Activated CD4-positive, alpha-beta T cell treated with anti-CD3 and anti-CD28 coated beads, Interleukin-2, amount 10 ng/mL, durations not matched to agents 7 days and 5 days (primary cell): ENCODE measurements at places on chromosomes 2 and 18.

GRCh38 chr2:212015588-212015987, 523.0 kb downstream of the ERBB4 start:
- no peak for DNase-seq

DNA sequence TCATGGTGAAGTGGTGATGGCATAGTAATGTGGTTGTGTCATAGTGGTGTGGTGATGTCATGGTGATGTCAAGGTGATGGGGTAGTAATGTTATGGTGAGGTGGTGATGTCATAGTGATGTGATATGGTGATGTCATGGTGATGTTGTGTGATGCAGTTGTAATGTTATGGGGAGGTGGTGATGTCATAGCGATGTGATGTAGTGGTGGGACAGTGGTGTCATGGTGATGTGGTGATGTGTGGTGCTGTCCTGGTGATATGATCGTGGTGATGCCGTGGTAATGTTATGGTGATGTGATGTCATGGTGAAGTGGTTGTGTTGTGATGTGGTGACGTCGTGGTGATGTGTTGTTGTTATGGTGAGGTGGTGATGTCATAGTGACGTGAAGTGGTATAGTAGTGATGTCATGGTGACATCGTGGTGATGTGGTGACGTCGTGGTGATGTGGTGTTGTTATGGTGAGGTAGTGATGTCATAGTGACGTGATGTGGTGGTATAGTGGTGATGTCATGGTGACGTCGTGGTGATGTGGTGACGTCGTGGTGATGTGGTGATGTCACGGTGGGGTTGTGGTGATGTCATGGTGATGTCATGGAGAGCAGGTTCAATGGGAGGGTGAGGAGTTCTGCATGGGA, 242.7 kb upstream of the MYT1L start:
- DNase-seq, result peak; percentile 15

GRCh38 chr18:23701017-23701416, 11.8 kb downstream of the LAMA3 start:
- DNase-seq, result no peak

DNA sequence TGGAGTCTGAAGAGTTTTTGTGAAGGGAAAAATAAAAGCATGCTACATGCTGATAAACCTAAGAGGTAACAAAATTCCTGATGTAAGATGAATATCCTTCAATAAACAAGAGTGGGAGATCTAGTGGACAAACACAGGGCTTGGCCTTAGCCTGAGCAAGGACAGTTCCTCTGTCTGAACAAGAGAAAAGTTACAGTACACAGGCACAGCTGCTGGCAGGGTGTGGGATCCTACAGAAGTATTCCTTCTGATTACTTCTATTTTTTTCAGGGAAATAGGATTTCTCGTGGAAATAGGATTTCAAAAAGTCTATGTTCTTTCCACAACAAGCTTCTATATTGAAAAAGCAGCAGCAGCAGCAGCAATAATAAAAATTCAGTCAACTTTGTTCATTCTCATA, 54.1 kb downstream of the NBAS start:
- no peak for DNase-seq

GRCh38 chr18:2395427-2396161, 175.7 kb downstream of the METTL4 start:
- DNase-seq, result no peak

DNA sequence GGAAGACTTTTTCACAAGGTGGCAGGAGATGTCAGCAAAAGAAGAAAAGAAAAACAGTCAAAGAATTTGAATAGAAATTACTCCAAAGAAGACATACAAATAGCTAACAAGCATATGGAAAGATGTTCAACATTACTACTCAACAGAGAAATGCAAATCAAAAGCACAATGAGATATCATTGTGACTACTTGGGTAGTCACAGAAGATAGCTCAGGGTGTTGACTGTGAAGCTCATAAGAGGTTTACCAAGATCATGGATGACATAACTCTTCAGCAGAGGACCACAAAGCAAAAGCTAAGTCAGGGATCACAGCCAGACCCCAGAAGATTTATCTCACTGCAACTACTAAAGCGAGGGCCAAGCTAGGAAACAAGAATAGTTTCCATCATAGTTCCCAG, 53.0 kb upstream of the TANK start:
- DNase-seq, result no peak

DNA sequence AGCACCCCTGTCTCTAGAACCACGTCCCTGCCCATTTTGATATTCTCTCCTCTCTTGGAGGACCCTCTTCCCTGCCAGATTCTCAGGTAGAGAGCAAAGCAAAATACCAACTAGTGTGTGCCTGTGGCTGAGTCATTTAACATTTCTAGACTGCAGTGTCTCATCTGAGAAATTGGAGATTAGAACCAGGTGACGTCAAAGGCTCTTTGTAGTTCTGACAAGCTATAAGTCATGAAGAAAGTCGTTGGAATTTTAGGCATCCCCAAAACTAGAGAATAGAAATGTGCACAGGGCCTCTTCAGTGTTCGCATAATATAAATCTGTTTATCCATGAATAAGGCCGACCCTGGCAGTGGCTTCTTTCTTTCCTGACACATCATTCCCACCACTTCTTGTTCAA, 74.4 kb upstream of the TANC1 start:
- DNase-seq, result no peak

DNA sequence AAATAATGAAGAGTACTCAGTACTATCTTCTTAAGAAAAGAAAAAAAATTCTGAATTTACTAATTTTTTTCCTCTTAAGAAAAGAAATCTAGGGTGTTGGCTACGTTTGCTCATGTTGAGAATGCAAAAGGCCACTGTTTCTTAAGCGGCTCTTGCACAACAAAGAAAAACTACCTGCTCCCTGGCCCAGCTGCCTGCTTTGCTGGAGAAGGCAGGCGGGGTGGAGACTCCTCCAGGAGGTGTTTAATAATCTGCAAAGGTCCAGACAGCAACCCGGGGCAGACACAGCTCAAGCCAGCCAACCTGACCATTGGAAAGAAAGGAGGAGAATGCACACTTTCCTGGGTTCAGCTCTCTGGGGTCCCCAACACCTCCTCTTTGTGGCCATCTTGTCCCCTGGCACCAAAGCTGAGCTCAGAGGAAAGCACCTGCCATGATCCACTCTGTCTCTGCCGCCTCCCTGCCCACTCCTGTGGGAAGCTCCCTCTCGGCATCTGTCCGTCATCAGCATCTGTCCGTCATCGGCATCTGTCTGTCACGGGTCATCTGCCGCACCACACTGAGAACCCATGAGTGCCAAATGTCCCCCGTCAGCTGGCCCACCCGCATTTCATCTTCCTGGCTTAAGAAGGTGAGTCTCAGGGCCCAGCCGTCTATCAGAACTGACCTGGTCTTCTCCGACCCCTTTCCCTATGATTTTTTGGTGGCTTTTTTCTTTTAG, 11.9 kb downstream of the ZNF516 start:
- DNase-seq, result no peak

DNA sequence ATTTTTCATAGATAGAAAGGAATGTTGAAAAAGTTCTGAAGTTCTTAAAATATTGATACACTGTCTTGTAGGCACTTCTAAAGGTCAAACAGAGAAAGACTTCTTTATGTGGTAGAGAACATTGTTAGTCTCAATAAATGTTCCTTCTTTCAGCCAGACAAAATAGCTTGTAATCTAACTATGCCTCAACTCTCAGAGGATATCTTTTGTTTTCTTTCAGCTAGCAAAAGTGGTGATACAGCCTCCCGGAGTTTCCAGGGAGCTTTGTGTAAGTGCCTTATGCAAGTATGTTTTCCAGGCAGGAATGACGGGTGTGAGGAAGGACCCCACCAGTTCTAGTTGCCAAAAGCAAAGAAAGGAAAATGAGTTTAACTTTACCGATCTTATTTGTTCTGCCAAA, 452.1 kb upstream of the ST6GAL2 start:
- DNase-seq, result no peak

DNA sequence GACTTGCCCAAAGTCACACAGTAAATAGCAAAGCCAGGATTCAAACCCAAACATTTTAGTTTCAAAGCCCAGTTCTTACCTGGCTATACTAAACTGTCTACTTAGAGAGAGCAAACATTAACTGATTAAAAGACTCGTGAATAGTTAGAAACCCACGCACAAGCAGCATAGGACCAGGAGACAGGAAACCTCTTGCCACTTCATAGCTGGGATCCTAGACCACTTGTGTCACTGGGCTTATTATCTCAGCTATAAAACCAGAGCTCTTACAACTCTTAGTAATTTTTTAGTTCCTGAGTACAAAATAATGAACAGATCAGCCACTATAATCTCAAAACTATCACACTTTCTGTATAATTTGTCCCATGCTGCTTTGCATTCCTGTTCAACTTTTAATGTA, 2.4 kb upstream of the AAK1 start:
- DNase-seq, result no peak

- no peak for DNase-seq
These were observed 1.4 kb upstream of the MALT1 start for GRCh38 chr18:58669731-58670378.

DNA sequence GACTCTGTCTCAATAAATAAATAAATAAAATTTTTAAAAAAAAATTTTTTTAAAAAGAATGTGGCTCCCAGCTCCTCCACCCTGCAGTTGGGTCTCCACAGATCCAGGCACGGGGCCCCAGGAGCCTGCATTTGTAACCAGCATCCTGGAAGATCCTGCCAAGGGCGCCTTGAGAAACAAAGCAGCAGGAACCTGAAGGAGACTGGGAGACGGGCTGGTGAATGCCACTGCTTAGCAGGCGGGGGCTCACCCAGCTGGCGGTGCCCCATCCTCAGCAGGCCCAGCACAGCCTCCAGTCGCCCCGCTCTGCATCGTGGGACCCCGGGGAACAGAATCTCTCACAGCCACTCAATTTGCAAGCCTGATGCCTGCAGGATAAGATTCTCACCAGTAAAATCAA, 187.5 kb upstream of the SALL3 start:
- DNase-seq, result no peak

GRCh38 chr2:165645930-165646831, 147.9 kb downstream of the GALNT3 start:
- no peak for DNase-seq

- peak; percentile 60 for DNase-seq
These were observed at the start of gene GYPC for GRCh38 chr2:126655500-126656430. Gene GYPC, plus strand, starts transcription at chr2:126656158. Its CDS starts 106 bp downstream, at chr2:126656264.

- DNase-seq, result no peak
These were observed 343.1 kb upstream of the LYPD1 start for GRCh38 chr2:133012847-133013734.

DNA sequence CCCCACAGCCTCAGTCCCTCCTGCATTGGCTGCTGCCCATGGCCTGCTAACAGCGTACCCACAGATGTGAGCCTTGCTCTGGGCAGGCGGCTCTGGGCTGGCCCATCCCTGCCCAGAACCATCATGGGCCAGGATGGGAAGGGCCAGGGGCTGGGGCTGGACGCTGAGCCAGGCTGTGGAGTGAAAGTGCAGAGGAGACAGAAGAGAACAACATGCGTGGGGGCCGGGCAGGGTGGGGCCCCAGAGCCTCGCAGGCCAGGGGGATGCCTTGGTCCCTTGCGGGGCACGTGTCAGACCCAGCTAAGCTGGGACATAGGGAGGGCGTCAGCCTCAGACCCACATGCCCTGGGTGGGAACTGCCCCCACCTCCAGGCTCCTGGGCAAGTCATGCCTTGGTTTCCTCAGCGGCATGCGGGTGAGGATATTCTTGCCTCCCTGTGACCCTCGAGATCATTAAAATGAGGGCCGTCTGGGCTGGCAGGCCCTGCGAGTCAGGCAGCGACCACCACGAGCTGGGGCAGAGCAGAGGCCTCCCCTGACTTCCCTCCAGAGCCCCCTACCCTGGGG, 27.3 kb downstream of the GPC1 start:
- DNase-seq, result no peak

DNA sequence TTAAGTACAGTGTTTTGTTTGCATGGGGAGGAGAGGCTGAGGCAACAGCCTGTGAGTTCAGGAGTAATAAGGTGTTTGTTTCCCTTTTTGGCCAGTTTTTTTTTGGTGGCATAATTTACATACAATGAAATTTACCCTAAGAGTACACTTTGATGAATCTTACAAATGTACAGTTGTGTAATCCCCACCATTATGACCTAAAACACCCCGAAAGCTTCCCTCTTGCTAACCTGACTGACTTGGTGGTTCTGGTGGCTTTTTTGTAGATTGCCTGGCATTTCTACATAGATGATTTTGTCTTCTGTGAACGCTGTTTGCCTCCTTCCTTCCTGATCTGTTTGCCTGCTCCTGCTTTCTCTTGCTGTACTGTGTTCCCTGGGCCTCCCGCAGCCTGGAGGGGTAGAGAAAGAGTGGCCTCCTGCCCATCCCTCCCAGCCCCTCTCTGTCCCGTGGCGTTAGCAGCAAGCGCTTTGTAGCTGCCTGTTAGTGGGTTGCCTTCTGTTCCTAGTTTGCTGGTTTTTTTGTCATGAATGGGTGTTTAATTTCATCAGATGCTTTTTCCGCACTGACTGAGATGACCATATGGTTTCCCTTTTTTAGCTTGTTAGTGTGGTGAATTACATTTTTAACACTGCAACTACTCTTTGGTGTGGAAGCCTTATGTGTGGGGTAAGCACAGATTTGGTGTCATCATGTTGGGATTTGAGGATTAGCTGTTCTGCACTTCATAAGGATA, 32.1 kb downstream of the ASAP2 start:
- DNase-seq, result no peak

- peak; percentile 97 for DNase-seq
These were observed at the start of gene FARP2 for GRCh38 chr2:241355983-241356870. Gene FARP2, plus strand, starts transcription at chr2:241356285. Its CDS starts 16,823 bp downstream, at chr2:241373108.

- no peak for DNase-seq
These were observed 39.6 kb upstream of the LDLRAD4 start for GRCh38 chr18:13178976-13179375.

DNA sequence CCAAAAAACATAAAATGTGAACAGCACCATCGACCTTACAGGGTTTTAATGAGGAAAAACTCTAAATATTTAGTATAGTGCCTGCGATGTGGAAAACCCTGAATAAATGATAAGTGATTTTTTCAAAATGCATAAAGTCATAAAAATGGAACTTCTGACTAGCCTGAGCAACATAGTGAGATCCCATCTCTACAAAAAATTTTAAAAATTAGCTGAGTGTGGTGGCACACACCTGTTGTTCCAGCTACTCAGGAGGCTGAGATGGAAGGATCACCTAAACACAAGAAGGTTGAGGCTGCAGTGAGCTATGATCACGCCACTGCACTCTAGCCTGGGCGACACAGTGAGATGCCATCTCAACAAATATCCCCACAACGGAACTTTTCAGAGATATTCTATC, 4.2 kb downstream of the GGCX start:
- DNase-seq, result no peak

DNA sequence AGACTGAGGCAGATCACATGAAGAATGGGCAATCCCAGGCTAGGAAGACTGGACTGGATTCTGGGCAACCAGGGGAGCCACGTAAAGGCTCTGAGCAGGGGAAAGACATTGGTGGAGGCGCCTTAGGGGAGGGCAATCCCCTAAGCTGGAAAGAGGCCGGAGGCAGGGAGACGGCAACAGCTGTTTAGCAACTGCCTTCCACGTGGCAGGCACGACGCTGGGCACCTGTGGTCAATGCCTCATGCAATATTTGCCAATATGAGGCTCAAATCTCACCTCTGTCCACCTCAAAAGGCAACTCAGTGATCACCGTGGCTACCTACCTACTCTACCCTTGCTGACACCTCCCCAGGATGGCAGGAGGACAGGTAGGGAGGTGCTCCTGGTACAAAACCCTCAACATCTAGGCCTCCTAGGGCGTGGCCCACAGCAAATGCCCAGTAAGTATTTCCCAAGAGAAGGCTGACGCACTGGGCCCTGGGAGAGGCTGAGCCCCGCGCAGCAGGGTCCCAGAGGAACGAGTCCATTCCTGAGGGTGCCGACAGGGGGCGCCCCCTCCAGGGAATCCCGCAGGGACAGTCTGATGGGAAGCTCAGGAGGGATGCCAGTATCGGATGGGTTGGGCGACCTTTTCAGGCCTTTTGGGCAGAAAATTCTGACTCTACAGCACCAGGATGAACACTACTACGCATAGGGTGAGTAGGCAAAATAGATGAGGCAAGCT, 8.9 kb downstream of the BOLA3 start:
- no peak for DNase-seq

GRCh38 chr2:239949537-239949936, 75.6 kb downstream of the NDUFA10 start:
- no peak for DNase-seq
